ENCODE measurements at places on chromosomes 1 and 21.

- DNase-seq, result no peak
Observed at GRCh38 chr1:163596541-163597258, 274.9 kb downstream of the NUF2 start.

DNA sequence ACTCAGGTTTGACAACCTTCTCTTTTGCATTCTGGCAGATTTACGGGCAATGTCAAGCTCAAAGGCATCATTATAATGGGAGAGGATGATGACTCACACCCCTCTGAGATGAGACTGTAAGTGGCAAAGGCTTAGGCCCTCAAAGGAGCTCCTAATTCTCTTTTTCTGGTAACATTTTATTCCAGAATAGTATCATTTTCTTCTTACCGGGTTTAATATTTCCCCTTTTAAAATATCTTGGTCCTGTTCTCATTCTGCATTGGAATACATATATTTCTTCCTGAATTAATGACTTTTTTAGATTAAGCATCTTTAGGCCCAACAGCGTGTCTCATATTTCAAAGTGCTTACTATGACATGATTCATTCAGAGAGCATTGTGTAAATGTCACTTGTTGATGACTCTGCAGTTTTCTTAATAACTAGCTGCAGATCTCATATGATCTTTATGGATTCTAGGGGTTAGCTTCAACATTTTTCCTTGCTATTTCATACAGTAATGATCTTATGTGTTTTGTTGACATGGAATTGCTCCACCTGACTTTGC is 1.7 kb downstream of the PITHD1 start:
- no peak for DNase-seq

GRCh38 chr1:215672482-215672881 is 105.4 kb downstream of the KCTD3 start:
- DNase-seq, result no peak

DNA sequence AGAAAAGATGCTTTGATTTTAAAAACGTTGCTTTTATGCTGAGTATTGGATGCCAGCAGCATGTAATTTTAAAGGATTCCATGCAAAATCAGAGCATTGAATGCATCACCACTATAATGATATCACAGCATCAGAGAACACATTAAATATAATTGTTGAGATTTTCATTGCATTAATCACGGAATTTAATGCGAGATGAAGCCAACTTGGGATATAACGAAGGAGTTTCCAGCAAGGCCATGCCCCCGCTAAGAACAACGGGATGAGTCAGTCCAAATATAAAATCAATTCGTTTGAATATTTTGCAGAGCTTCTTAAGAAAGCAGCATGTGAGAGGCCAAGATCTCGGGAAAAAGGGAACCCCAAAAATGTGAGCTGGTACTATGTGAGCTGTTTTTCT is 423.4 kb upstream of the CHRM3 start:
- DNase-seq, result no peak

- no peak for DNase-seq
Observed at GRCh38 chr21:17438635-17439034, 74.2 kb upstream of the CXADR start.

- DNase-seq, result no peak
Observed at GRCh38 chr21:28871388-28872010, 121.2 kb downstream of the LTN1 start.

DNA sequence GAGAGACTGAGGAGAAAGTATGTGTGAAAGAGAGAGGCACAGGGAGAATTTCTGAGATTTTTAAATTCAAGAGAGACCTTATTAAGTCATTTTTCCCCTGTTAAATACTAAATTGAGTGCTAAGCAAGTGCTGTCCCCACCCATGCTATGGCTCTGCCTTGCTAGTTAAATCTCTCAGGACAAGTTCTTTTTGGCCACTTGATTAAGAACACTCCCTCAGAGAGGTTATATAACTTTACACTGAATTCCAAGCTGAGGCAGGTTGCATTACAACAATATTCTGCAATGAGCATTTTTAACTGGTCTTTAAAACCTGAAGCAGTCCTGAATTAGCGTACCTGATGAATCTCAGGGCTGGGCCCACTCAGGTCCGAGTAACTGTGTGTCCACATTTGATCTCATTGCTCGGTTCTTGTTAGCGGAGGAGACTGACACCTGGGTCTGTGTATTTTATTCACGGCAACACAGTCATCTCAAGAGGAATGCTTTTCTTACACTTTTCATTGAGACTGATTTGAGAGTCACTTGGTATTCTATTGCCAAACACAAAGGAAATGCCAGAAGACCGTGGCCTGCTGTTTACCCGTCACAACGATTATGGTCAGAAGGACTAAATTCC is 187.6 kb upstream of the ST6GALNAC5 start:
- no peak for DNase-seq

DNA sequence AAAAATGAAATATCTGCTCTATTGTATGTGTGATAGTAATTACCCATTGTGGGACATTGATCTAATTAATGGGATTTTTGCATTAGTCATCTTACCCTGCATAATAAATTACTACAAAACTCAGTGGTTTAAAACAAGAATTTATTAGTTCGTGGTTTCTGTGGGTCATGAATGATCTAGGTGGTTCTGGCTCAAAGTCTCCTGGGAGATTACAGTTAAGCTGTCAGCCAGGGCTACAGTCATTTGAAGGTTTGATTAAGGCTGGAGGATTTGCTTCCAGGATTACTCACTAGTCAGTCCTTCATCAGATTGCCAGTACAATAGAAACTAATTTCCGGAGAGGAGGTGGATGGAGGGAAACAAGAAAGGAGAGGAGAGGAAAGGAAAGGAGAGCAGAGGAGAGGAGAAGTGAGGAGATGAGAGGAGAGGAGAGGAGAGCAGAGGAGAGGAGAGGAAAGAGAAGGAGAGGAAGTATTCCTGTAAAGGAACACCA is 60.4 kb upstream of the TNFSF4 start:
- DNase-seq, result no peak

GRCh38 chr1:178358456-178358855 is 138.3 kb downstream of the CLEC20A start:
- DNase-seq, result no peak

- peak; percentile 43 for DNase-seq
Observed at GRCh38 chr1:17307946-17308345, at the start of gene PADI4. Gene PADI4 (plus strand): TSS chr1:17308197. CDS start chr1:17308223, 26 bp downstream.

DNA sequence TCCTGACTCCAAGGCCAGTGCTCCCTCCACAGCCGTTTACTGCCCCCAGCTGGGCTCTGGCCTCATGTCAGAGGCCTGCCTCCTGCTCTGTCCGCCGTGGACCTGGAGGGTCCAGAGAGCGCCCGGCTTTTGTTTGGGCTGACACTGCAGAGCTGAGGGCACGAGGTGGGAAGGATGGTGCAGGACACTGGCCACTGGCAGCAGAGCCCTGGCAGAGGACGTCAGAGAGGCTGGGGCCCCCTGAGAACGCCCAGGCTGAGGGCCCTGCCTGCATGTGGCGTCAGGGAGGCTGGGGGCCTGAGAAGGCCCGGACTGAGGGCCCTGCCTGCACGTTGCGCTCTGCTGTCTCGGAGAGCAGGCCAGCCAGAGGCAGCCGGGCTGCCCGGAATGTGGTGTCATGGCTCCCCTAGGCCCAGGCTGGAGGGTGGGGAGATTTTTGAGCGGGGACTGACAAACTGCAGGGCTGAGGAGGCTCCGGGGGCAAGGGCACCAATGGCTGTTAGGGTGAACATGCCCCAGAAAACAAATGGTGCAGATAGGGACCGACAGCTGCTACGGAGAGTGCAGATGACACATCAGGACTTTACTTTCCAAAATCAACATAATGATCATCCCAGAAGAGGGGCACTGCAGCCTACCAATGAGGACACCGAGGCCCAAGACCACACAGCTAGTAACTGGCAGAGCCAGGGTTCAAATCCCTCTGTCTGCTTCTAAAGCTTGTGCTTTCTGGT is 31.7 kb downstream of the SLC66A1 start:
- DNase-seq, result no peak

DNA sequence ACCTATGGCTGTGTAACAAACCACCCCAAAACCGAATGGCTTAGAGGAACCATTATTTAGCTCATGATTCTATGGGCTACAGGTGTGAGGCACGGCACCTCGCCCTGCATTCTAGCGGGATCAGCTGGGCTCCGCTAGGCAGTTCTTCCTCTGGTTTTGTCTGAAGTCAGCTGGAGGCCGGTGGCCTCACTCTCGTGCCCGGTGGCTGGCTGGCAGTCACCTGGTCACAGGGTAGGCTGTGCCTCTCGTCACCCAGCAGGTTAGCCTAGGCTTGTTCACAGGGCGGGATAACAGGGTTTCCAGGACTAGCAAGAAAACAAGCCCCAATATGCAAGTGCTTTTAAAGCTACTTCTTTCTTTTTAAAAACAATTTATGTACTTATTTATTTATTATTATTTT is 16.3 kb upstream of the AGPAT3 start:
- DNase-seq, result no peak

GRCh38 chr21:33063907-33064622 is 5.9 kb upstream of the OLIG1 start:
- no peak for DNase-seq

- no peak for DNase-seq
Observed at GRCh38 chr1:81020506-81020905, 780.2 kb upstream of the ADGRL2 start.

DNA sequence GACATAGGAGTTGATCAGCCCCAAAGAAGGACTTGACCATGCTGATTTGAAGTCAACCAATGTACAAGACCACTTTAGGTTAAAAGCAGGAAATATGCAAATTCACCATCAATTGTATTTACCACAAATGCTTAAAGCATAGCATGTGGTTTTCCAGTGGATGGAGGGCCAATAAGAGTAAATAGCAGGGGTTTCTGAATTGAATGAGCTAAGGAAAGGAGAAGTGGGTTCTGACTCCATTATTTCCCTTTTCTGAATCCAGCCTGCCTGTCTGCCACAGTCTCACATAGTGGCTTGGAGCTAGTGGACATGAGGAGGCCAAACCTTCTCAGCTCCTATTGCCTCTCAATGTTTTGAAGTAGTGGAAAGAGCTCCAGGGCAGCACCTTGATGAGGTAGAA is 7.2 kb upstream of the TNFSF18 start:
- DNase-seq, result no peak

DNA sequence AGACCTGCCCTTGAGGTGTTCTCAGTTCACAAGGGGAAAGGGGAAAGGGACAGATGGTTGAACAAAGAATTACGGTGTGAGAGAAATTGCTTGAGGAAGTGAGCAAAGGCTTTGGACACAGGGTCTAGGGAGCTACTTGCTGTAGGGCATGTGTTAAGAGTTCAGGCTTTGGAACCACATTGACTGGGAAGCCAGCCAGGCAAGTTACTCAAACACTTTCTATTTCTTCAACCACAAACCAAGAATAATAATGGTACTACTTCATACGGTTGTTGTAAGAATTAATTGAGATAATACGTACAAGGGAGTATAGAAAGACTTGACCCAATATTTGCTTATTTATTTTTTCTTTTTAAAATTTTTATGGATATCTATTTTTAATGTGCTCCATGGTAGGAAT is 26.6 kb downstream of the AK4 start:
- peak; percentile 86 for DNase-seq

- no peak for DNase-seq
Observed at GRCh38 chr1:11596295-11596694, 57.9 kb downstream of the FBXO2 start.

DNA sequence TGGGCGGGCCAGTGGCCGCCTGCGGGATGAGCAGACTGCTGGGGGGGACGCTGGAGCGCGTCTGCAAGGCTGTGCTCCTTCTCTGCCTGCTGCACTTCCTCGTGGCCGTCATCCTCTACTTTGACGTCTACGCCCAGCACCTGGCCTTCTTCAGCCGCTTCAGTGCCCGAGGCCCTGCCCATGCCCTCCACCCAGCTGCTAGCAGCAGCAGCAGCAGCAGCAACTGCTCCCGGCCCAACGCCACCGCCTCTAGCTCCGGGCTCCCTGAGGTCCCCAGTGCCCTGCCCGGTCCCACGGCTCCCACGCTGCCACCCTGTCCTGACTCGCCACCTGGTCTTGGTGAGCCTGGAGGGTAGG is 2.1 kb downstream of the B4GALT2 start:
- DNase-seq, result no peak

GRCh38 chr1:176903474-176903873 is 261.0 kb downstream of the ASTN1 start:
- DNase-seq, result no peak

- DNase-seq, result peak; percentile 83
Observed at GRCh38 chr21:44874497-44875315, 1.2 kb upstream of the PTTG1IP start.

- no peak for DNase-seq
Observed at GRCh38 chr1:156796340-156797097, 20.1 kb downstream of the SH2D2A start.

DNA sequence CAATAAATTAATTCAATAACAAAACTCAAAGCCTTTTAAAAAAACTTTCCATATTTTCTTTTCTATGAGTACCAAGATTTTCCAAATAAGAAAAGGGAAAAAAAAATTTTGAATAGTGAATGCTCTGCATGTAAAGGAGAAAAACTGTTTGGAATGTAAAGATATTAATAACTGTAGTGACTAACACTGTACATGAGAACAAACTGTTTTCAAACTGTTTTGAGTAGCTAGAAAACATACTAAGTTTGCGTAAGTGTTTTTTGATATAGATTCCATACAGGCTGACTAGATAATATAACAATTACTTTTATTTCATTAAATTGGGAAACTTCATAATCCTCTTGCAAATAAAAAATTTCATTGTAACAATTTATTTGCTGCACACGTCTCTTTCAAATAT is 150.5 kb downstream of the DPYD start:
- no peak for DNase-seq

GRCh38 chr1:224387302-224387912 is 30.7 kb downstream of the CNIH4 start:
- no peak for DNase-seq

GRCh38 chr1:31102501-31102950 is 37.0 kb upstream of the PUM1 start:
- peak; percentile 69 for DNase-seq

GRCh38 chr1:91080650-91081049 is 58.8 kb upstream of the ZNF644 start:
- DNase-seq, result no peak

DNA sequence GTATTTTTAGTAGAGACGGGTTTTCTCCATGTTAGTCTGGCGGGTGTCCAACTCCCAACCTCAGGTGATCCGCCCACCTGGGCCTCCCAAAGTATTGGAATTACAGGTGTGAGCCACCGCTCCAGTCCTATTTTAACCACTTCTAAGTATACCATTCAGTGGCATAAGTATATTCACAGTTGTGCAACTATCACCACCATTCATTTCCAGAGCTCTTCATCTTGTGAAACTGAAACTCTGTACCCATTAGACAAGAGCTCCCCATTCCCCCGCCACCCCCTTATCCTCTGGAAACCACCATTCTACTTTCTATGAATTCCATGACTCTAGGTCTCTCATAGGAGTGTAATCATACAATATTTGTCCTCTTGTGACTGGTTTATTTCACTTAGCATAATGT is 40.2 kb upstream of the CAMTA1 start:
- DNase-seq, result no peak

GRCh38 chr1:6811583-6811982 is 26.3 kb downstream of the CAMTA1 start:
- DNase-seq, result no peak

- peak; percentile 82 for DNase-seq
Observed at GRCh38 chr1:205918955-205919746, 24.1 kb downstream of the SLC26A9 start.

- DNase-seq, result no peak
Observed at GRCh38 chr1:80153762-80154161, 1147.2 kb upstream of the ADGRL4 start.
